ENCODE measurements at places on chromosomes 13 and 19.

GRCh38 chr13:114067381-114067885, 65.0 kb downstream of the RASA3 start:
- DNase-seq, result no peak

DNA sequence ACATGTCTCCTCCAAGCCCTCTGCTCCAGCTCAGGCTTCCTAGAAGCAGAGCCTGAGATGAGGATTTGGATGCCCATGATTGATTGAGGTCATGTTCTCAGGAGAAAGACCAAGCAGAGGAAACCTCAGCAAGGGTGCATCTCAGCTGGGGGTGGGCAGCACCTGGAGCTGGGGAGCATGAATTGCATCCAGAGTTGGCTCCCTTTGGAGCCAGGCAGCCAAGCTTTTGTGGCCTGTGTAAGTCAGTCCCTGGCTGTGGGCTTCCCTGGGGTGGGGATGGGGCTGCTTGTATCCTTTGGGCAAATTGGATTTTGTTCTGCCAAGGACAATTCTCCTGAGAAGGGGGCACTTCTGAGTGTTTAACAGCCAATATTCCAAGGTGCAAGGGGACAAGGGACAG, 91.5 kb upstream of the WASF3 start:
- no peak for DNase-seq

DNA sequence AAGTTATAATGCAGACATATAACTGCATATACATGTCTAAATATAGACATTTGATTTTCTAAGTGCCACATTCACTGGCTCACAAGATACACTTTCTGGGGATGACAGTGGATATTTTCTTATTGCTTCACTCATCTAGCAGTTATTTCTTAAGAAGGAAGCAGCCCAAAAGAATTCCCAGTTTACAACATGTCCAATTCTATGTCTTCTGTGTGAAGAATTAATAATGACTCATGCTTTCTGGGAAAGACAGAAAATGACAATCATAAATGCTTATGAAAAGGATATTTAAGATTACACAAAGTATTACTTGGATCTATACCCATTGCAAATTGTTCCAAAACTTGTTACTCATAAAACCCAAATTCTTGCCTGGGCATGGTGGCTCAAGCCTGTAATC, 543.4 kb downstream of the SUCLA2 start:
- DNase-seq, result no peak

DNA sequence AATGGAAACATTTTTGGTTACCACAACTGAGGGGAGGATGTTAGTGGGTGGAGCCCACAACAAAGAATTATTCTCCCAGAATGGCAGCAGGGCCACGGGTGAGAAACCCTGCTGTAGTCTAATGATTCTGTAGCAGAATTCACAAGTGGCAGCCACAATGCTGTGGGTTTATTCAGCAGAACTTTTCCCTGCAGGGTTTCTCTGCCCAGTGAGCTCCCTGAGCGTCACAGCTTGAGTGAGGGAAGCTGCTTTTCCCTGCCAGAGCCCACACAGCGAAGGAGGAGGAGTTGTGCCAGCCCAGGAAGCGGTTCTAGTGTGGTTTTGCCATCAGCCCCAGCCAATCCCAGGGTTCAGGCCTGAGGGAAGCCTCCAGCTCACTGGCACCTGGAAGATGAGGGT, 4.4 kb downstream of the ATP12A start:
- DNase-seq, result no peak

DNA sequence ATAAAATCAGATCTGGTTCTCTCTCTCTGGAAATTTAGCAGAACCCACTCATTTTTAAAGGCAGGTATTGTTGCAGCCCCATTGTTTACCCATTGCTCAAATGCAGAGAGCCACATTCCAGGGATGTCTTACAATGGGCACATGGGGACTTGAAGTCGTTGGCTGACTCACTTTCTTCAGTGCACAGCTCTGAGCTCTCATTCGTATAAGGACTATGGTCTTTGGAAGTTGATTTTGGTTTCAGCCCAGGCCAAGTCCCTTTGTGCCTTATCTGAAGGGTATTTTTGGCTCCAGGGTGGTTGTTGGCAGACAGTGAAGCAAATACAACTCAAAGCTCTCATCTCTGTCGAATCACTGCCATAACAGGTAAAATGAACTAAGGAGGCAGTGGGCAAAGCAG, 47.3 kb upstream of the CLDN10 start:
- DNase-seq, result no peak

- no peak for DNase-seq
These were observed 1.6 kb downstream of the ZNF579 start for GRCh38 chr19:55578761-55579747.

DNA sequence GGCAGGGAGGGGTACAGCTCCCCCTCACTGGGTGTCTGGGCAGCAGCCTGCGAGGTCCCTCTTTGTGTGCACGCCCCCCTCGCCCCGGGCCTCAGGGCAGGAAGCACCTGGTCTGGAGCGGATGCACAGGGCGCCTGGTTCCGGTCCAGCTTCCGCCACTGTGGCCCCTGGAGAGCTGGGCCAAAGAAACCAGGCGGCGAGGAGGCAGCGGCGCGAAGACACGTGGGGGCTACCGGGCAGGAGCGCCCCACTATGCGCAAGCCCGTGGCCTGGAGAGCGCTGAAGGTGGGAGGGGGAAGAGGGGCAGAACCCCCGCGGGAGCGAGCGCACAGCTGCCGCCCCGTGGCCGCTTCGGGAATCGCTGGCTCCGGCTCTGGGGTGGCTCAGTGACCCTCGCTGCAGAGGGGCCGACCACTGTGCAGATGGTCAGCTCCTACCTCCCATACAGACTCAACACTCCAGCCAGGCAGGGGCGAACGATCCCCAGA, 1.7 kb upstream of the LYL1 start:
- no peak for DNase-seq

DNA sequence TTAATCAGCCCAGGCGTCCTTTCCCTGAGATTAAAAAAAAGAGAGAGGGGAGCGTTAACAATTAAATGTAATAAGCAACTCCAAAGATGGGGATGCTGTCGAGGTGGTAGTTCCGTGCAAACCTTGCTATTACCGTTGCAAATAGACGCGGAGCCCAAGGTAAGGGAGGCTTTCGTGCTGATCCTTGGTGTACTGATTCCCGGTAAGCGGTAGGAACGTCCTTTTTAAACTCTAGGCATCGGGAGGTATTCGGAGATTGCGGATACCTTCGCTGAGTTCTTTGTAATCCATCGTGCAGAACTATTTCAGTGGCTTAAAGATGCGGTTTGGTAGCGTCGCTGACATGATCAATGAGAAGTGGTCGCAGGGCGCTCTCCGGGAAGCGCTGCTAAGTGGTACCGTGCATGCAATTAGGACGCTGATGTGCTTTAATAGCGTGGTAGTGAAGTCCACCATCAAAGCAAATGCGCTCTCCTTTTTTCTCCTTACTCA, 3.1 kb downstream of the SLITRK5 start:
- DNase-seq, result no peak

DNA sequence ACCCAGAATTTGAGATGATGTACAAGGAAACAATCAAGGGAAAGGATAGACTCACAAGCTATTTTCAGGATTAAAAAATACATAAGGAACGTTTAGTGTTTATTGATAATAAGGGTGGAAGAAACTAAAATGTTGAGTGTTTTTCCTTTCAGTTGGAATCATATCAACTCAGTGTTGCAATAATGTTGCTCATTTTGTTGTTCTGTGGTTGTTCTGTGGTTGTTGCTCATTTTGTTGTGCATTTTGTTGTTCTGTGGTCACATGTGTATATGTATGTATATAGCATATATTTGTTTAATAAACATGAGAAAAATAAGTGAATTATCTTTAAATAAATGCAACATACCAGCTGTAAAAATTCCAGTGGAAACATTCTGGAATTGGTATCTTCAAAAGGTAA, 262.4 kb upstream of the SPRY2 start:
- DNase-seq, result no peak
